ENCODE measurements at places on chromosomes 2 and 18.

GRCh38 chr18:6606411-6607085 is 123.0 kb upstream of the ARHGAP28 start:
- DNase-seq: no peak

DNA sequence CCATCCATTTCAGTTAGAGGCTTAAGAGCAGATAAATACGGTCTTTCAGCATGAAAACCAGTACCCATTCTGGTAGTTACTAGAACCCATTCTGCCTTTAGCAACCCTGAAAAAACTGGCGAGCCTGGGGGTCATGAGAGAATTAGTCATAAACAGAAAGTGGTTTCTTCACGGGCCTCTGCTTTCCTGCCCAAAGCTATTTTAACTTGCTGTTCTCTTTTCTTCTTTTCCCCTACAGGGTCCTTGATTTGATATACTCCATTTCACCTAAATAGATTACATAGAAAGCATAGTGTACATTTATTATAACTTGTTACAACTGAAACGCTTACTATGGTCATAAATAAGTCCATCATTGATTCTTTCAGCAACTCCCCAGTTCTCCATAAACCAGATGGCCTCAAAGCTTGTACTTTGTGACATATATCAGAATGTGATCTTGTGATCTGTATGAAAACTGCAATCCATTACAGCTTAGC is 48.3 kb downstream of the WDFY1 start:
- no peak for DNase-seq

GRCh38 chr2:119317554-119317953 is 49.1 kb downstream of the C2orf76 start:
- no peak for DNase-seq

GRCh38 chr18:577643-578375 is 2.4 kb upstream of the CETN1 start:
- DNase-seq: peak; percentile 39

DNA sequence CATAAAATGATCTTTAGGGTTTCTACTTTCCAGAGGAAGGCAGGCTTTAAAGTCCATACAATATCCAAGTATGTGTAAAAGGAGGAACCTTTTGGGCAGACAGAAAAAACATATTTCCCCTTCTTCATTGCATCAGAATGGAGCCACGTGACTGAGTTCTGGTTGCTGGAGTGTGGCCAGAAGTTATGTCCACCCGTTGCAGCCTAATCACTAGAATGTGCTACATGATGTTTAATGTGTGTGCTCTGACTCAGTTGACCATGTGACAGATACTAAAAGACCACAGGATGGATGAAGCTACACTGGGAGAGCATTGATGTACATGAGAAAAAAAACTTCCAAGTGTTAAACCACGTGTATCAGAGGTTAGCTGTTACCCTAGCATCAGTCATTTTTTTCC is 460.9 kb downstream of the RIT2 start:
- DNase-seq: no peak

- DNase-seq: no peak
Observed at GRCh38 chr2:97774425-97774824, 61.0 kb downstream of the ZAP70 start.

GRCh38 chr2:200901459-200902072 is 12.4 kb downstream of the NIF3L1 start:
- DNase-seq: peak; percentile 84

DNA sequence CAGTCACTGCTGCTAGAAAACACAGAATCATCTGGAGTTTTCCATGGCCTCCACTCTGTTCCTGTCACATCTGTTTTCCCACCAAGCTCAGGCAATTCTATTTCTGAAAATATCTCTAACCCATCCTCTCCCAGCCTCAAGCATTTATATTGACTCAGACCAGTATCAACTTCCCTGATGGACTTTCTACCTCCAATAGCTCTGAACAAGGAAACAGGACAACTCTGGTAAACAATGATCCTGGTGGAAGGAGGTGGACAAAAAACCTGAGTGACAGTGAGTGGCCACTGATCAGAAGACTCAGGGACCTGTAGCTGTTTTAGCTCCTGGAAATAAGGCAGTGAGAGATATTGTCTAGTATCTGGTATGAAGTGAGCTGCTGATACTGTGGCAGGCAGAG is 23.4 kb downstream of the BMP10 start:
- no peak for DNase-seq

DNA sequence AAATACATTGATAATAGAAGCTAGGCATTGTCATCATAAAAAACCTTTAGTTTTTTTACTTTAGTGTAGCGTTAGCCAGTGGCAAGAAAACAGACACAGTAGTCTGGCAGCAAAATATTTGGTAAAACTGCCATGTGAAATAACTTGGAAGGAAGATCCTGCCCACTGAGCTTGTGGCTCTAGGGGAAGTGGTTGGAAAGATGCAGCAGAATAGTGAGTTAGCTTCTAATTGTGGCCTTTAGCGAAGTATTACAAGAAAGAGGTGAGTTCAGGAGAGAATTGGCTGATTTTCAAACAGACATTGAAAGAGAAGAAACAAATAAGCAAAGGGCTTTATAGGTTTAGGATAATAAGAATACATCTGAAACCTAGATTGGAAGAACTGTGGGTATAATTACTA is 1887.8 kb upstream of the CELF4 start:
- DNase-seq: no peak

DNA sequence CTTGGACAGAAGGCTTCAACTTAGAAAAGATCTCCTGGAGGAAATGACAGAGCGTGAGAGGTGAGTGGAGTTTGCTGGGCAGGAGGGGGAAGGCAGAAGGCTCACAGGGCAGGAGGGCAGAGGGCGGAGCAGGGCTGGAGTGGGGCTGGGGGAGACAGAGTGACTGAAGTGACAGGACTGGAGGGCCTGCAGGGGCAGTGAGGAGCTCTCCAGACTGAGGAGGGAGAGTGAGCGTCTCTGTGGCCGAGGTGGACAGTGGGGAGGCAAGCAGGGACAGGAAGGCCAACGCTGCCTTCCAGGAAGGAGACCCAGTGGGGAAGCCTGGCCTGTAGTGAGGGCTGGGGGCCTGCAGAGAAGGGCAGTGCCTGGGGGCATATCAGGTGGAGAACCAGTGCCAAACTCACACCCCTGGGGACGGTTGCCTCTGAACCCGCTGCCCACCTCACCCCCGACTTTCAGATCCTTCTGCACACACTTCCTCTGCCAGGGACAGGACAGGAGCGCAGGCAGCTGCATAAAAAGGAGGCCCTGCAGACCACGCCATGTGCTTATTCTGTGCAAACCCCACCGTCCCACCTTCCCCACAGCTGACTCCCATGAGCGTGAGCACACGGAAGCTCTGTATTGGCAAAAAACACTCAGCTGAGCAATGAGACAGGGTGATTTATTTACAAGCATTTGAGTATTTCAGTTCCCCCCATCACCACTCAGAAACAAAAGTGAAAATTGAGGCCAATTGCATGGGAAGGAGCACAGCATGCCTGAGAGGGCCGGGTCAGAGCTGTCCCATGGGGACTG is 244.3 kb downstream of the FAM210A start:
- DNase-seq: no peak

DNA sequence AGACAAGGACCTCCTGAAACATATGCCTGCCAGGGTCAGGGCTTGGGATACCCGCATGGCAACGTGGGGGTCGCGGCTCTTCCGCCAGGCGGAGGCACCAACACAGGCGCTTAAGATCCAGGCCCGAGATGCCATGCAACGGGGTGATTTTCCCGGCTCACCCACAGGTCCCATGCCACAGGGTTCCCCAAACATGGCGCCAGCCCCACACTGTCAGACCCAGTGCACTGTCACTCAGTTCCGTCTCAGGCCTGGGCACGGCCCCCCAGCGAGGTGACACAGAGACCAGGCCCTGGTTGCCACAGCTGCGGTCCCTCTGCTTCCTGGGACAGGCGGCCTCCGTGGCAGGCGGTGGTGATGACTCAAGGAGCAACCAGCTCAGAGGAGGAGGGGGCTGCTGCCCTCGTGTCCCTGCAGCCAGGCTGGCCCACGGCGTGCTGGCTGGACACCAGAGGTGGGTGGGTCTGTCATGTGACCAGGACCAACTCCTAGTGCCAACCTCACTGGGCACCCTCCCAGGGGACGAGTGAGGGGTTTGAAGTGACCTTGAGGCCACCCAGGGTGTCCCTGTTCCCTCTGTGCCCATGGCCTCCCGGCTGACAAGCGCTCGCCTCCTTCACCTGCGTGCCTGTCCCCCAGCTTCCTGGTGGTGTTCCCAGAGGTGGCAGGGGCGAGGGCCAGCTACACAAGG is 4.9 kb downstream of the PDCD1 start:
- no peak for DNase-seq

DNA sequence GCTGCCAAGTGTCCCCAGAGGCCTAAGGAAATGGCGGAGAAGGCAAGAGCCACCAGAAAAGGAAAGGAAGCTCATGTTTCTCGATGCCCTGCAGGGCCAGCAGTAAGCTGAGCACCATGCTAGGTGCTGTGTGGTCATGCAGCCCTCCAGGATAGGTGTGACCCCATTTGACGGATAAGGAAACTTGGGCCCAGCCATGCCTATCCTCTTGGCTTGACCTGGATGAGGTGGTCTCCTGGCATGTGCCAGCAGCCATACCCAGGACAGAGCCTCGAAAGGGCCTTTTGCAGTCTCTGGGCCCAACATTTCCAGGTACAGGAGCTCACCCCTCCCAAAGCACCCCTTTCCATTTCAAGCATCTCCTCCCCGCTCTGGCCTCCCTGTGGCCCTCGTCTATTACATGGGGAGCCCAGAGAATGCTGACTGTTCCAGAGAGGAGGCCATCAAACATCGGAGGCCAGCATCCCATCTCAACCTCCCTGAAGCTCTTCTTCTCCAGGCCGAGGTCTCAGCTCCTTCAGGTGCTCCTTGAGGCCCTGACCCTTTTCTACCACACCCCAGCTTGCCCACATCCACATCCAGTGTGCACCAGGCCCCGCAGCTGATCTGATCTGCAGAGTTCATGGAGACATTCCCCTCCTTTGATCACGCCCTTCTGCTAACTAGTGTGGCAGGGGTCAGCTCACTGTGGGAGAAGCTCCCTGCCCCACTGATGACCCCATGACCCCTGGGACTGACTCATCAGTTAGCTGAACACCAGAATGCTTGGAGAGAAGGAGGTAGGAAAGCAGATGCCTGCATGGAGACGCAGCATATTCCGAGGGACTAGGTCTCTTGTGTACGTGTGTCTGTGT is 208.4 kb downstream of the TNS1 start:
- no peak for DNase-seq

All from fibroblast of gingiva (primary cell).